ENCODE measurements at places on chromosomes 1 and 21.

DNA sequence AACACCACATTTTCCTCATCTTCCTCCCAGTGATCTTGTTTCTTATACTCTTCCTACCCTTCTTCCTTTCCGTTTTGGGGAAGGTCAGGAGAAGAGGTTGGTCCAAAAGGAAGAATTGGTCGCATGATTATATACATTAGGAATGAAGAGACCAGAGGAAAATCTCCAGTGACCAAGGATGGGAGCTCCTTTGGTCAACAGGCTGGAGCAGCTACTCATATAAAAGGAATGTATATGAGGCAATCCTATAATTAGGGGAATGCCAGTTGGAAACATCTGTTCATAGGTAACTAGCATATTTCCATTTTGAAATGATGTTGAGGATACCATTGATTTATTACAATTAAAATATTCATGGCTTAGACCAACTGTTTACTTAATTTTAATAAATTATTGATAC is 114.5 kb downstream of the LRRC40 start:
- no peak for DNase-seq

- no peak for DNase-seq
Measured at GRCh38 chr1:1429671-1430073, 5.8 kb upstream of the VWA1 start.

- DNase-seq, result no peak
Measured at GRCh38 chr1:8426996-8427395, 109.1 kb downstream of the SLC45A1 start.

GRCh38 chr1:8077602-8078001 is 51.5 kb upstream of the ERRFI1 start:
- DNase-seq, result no peak

GRCh38 chr1:199759268-199759730 is 268.2 kb upstream of the NR5A2 start:
- no peak for DNase-seq

DNA sequence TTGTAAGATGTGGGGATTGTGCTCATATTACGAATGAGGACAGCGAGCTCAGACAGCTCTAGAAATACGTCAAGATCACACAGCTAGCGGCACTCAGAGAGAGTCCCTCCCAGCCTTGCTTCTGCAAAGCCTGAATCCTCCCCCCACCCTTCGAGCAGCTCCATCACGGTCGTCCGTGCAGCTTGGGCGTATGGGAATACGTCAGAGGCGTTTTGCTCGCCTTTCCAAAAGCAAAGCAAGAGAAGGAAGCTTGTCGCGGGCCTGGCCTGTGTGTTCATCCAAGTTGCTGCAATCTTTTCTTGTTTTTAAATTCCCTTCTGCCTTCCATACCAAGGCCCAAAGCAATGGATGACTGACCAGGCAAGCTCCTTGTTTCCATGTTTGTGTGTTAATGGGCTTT is 125.5 kb upstream of the IRF2BP2 start:
- DNase-seq, result no peak

- no peak for DNase-seq
Measured at GRCh38 chr1:31773861-31774260, 9.7 kb upstream of the ADGRB2 start.

DNA sequence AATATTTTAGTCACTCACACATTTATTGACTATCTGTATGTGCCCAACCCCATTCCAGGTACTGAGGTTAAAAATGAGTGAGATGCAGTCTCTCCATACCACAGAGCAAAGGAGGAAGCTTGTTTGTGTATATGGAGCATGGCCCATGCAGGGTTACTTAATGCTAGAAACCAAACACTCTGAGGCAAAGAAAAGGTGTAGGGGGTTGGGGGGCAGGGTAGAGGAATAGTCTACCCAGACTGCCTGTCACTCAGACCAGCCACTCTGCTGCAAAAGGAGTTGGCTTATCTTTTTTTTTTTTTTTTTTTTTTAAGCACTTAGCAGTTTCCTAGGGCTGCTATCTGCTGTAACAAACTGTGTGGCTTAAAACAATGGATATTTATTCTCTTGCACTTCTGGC is 19.8 kb downstream of the PGM1 start:
- DNase-seq, result no peak

GRCh38 chr21:31530897-31531705 is 128.4 kb upstream of the SOD1 start:
- peak; percentile 94 for DNase-seq

DNA sequence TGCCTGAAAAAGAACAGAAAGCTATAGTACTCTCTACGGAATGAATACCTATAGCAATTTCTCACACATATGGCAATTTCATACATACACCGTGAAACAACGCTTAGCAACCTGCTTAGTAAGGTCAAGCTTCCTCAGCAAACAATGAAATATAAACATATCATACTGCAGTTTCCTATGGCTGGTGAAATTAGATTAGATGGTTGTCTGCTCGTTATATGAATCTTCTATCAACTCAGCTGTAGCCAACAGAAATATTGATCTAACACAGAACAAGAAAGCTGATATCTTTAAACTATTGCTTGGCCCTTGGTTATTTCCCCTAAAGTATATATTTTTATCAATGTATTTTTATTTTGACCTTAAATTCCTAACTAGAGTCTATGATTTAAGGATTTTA is 187.8 kb downstream of the SLC44A5 start:
- no peak for DNase-seq

DNA sequence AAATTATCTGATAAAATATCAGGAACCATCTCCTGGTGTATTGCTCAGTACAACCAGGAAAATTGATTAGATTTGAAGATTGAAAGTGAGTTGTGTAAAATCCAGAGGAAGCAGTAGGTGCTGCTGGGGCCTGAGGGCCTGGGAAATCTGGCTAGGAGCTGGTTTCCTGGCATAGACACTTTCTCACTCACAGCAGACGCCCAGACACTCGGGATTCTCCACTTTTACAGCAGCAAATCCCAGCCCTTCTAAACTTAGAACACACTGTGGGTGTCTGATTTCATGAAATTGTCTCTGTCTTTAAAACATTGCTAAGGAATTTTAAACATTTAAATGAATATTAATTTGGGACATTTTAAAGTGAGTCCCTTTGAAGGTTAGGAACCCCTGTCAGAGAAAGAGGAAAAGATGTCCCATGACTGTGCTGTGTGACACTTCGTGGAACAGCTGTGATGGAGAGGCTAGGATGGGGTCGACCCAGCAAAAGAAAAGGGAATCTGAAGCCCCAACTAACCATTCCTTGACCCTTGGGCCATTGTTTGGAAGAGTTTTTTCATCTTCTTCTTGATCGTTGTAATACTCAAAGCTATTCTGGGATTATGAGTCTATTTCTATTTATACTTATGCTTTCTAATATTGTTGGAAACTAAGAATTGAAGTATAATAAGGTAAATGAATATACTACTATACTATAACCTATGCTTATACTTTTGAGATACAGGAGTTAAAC is 49.0 kb upstream of the VAMP3 start:
- no peak for DNase-seq

- DNase-seq, result no peak
Measured at GRCh38 chr1:236733653-236734052, 47.4 kb downstream of the ACTN2 start.

DNA sequence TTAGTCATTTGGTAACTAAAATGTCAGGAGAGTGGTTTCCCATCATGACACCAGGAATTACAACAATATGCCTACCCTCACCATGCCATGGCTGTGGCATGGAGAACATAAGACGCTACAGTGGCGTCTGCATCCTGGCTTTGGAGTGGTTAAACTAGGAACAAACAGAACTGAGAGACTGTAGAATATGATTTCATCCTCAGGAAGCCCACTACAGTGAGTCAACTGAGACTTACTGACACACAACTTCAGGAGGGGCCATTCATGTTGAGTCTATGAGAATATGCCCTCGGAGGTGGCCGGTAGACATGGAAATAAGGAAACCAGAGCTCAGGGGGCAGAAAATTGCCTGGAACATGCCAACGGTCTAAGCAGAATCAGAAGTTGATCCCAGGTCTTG is 5.9 kb upstream of the BACE2 start:
- DNase-seq, result no peak

DNA sequence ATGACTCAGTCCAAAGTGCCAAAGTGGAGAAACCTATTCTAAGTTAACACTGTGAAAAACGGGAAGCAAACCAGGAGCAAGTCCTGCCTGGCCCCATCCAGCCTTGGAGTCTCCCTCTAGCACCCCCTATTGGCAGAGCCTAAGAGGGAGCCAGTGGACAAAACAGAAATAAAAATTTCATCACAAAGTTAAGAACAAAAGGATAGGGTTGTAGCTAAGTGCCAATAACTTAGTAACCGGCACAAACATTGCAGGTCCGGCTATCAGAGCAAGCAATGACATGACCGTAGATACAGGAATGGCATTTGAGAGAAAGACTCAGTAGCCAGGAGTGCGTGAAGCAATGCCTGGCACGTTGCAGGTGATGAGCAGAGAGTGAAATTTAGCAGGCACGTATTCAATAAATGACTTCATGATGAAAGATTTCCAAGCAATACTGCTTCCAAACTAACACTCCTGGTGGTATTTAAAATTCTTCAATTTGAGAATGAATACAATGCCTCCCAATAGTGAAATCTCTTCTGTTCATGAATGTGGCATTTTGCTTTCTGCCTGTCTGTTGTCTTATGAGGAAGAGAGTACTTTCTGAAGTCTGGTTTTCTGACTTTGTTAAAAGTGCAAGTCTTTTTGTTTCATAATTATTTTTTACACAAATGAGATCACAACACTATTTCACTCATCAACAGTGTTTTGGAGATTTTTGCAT is 391.0 kb downstream of the OMA1 start:
- DNase-seq, result peak; percentile 8

- DNase-seq, result no peak
Measured at GRCh38 chr21:29775462-29775861, 164.3 kb downstream of the GRIK1 start.

GRCh38 chr1:76687307-76688175 is 179.7 kb upstream of the ST6GALNAC5 start:
- DNase-seq, result no peak

GRCh38 chr1:153262462-153263157 is 3.1 kb downstream of the LORICRIN start:
- no peak for DNase-seq

- no peak for DNase-seq
Measured at GRCh38 chr1:248847956-248848561, 10.0 kb downstream of the ZNF672 start.

GRCh38 chr1:112722601-112723510 is 7.7 kb upstream of the PPM1J start:
- DNase-seq, result no peak

GRCh38 chr21:36044056-36044455 is 16.3 kb downstream of the SETD4 start:
- DNase-seq, result no peak

DNA sequence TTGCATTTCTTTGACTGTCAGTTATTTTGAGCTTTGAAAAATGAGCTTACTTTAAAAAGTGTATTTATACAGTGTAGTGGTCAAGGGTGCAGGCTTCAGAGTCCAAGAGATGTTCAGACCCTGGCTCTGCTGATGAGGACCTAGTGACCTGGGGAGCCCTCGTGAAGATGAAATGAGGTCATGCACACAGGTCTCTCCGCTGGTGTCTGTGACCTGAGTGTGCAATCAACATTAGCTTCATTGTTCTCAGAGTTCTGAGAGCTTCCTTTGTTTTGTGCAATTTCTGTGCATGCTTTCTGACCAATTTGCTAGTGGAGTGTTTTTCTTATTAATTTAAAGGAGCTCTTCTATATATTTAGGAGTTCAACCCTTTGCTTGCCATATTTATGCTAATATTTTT is 71.3 kb downstream of the RIPK4 start:
- peak; percentile 27 for DNase-seq

DNA sequence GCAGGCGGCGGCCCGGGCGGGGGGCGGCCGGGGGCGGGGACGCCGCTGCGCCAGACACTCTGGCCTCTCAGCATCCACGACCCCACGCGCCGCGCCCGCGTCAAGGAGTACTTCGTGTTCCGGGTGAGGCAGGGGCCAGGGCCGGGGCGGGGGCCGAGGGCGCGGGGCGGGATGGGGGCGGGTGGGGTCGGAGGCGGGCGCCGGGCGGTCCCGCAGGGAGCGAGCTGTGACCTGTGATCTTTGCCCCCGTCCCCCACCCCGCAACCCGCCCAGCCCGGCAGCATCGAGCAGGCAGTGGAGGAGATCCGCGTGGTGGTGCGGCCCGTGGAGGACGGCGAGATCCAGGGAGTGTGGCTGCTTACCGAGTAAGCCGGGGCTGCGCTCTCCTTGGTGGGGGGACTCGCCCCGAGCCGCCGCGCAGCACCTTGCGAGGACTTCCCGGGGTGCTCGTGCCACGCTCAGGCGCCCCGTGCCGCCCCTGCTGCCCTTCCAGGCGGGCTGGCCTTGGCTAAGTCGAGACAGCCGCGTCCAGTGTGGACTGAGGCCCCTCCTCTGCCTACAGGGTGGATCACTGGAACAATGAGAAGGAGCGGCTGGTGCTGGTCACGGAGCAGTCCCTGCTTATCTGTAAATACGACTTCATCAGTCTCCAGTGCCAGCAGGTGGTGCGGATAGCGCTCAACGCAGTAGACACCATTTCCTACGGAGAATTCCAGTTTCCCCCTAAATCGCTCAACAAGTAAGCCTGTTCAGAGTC is 514 bp downstream of the TPRG1L start:
- no peak for DNase-seq

GRCh38 chr1:187336441-187337168 is 507.9 kb downstream of the PLA2G4A start:
- DNase-seq, result no peak

DNA sequence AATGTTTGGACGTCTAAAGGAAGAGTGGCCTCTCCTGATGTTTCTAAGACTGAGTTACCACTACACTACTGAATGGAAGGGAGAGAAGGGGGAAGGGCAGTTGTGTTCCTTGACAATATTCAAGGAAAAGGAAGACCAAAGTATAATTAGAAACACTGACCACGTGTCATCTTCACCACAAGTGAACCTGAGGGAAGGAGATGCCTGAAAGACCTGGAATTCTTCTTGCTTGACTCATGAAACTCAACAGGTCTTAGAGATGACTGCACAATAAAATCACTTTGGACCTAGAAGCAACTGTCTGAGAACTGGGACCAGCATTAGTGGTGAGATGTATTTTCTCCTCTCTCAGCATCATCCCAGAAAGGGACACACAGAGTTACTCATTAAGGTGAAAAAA is 56.7 kb downstream of the PTPN14 start:
- DNase-seq, result no peak

GRCh38 chr1:245365095-245366020 is 210.6 kb downstream of the KIF26B start:
- DNase-seq, result no peak

- DNase-seq, result no peak
Measured at GRCh38 chr1:21924503-21925005, 12.6 kb downstream of the HSPG2 start.

GRCh38 chr1:54325703-54326461 is 80.3 kb downstream of the SSBP3 start:
- DNase-seq, result peak; percentile 52

DNA sequence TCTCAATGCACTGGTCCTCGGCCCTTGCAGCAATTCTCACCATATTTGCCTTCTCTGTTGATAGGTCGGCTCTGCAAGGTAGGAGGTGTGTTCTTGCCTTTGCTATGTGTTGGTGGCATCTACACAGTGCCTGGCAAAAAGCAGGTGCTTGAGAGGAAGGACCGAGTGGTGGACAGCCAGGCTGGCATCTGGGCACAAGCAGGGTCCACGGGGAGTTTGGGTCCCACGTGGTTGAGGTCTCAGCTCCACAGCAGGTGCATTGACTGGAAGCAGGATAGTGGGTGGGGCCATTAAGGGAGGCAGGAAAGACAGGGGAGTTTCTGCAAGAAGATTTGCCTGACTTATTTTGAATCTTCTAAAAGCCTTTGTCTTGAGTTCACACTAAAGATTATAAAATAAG is 81.2 kb upstream of the WNT4 start:
- DNase-seq, result no peak

Measured in NCI-H1436 (cell line).